Osteoblast (primary cell): ENCODE measurements at places on chromosomes 6 and 20. TPM values are rescaled to one million over a fixed set of nuclear protein-coding genes. Genes with fewer than 3 reads are reported as not detected.

OPN5 gene
- under 0.01 TPM in 1 of 2 replicates, not detected in the other for total RNA-seq

TGM3 gene
- total RNA-seq = not detected in 2 replicates

- DNase-seq = no peak
These were observed 801.9 kb downstream of the QKI start for GRCh38 chr6:164216368-164216767.

GRCh38 chr6:140321891-140322290 is 947.4 kb upstream of the CITED2 start:
- DNase-seq = no peak

- DNase-seq = no peak
These were observed at the start of gene TMEM244 for GRCh38 chr6:129860908-129861665. TSS of gene TMEM244 (minus strand) at chr6:129861315. CDS start at chr6:129861188, 127 bp downstream.

BTNL2 gene
- total RNA-seq = not detected in 2 replicates

DNA sequence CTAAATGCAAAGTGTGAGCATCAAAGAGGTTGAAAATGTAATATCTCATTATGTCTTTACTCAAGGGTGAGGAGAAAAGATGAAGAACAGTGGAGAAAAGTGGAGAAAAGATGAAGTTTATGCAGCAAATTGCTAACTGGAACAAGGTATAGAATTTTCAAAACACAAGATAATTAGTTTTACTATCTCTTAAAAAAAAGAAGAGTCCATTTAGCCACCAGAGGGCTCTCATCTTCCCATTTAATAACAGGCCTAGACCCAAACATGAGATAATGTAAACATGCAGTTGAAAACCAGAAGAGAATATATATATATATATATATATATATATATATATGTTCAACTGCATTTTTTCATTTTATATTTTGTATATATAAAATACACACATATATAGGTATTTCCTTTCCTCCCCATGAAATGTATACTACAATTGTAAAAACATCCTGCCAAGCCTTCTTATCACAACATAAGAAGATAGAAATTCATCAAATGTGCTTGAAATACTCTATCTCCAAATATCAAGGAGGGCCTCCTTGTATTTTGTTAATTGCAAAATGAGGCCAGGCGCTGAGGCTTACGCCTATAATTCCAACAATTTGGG is 78.4 kb downstream of the ADTRP start:
- no peak for DNase-seq

SLC12A5 gene
- under 0.01 TPM in 2 replicates for total RNA-seq

GRCh38 chr6:109024784-109025183 is 69.9 kb downstream of the SESN1 start:
- DNase-seq = no peak

ATAT1 gene
- total RNA-seq = 4.4 and 4.7 TPM in 2 replicates

PRL gene
- under 0.01 TPM in 1 of 2 replicates, not detected in the other for total RNA-seq

GRCh38 chr6:87210979-87211378 is 55.6 kb downstream of the ZNF292 start:
- DNase-seq = no peak

GRCh38 chr6:42565823-42566613 is 2.2 kb downstream of the UBR2 start:
- no peak for DNase-seq

HCK gene
- total RNA-seq = 0.36 TPM in 1 of 2 replicates, not detected in the other

BMP7 gene
- total RNA-seq = not detected in 2 replicates

GRCh38 chr20:25227317-25227831 is 20.5 kb upstream of the PYGB start:
- DNase-seq = peak; percentile 89

SGK2 gene
- total RNA-seq = under 0.01 and 0.29 TPM in 2 replicates

- DNase-seq = no peak
These were observed 22.5 kb upstream of the PTGIS start for GRCh38 chr20:49590163-49591017.

ADGRF4 gene
- total RNA-seq = under 0.01 TPM in 2 replicates

IP6K3 gene
- under 0.01 and 0.29 TPM in 2 replicates for total RNA-seq
